ENCODE measurements at places on chromosomes 6 and 20. TPM values are rescaled to one million over a fixed set of nuclear protein-coding genes. Genes with fewer than 3 reads are reported as not detected.

- H3K27ac ChIP-seq = no peak overlapping the region
- no peaks in the 10 kb centered on the region for H3K4me1 ChIP-seq
- H3K36me3 ChIP-seq = no peaks in the 10 kb centered on the region
- no peak for DNase-seq
- H3K27me3 ChIP-seq = no peaks in the 10 kb centered on the region
These were observed 33.9 kb upstream of the FBXO30 start for GRCh38 chr6:145848541-145848940.

Gene CYP39A1
- not detected for total RNA-seq

GRCh38 chr6:75493400-75494064 lies at the start of gene FILIP1:
FILIP1 (minus strand) TSS chr6:75493800; CDS start chr6:75414972, 78,828 bp downstream.
- no peak within 1 kb of the TSS for H3K27ac ChIP-seq
- H3K36me3 ChIP-seq = no peaks in the 10 kb centered on the region
- no peaks in the 10 kb centered on the region for H3K4me1 ChIP-seq
- H3K27me3 ChIP-seq = peaks cover 3% of the 10 kb centered on the region
- H3K4me3 ChIP-seq = no peak within 1 kb of the TSS
- no peak for DNase-seq

Gene HAO1
- not detected for total RNA-seq

Gene HLA-DQA1
- not detected for total RNA-seq

Gene PRSS35
- not detected for total RNA-seq

DNA sequence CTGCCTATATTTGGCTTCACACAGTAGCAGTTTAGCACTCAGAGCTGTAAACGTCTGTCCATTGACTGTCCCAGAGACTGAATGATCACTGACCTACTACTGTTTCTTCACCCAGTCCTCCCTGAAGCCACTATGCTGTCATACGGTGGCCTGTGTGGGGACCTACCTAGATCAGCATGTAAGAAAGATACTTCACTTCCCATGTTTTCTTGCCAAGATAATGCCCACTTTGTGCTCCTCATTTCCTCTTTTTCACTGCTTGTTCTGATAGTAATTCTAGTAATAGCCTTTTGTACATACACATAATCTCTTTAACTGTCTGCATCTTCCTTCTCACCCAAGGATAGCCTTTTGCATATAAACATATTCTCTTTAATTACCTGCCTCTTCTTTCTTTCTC lies 109.9 kb upstream of the TIAM2 start:
- no peak overlapping the region for H3K4me3 ChIP-seq
- no peaks in the 10 kb centered on the region for H3K4me1 ChIP-seq
- DNase-seq = no peak
- no peaks in the 10 kb centered on the region for H3K27me3 ChIP-seq
- H3K36me3 ChIP-seq = no peaks in the 10 kb centered on the region
- no peak overlapping the region for H3K27ac ChIP-seq

DNA sequence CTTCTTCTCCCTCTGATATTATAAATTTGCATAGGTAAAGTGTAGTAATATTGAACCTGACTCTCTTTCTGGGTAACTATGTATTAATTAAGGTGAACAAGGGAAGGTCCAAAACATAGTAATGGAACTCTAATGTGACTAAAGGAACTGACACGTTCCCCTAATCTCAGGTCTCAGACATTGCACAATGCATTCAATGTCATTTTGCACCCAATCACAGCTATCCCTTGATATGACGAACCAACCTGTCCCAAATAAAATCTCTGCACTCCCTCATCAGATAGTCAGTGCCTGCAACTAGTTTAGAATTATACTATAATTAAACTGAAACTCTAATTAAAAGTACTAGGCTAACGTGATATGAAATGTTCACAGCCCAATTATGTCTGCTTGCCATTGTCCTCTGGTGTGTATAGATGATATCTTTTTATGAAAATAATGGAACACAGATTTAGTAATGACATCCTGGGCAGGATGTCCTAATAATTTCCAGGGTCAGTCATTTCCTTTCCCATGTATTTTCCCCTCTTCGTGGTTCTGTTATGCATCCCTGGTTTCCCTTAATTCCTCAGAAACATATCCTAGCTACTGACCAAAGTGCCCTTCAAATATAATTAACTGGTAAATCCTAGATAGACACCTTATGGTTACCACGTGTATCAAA lies 36.8 kb downstream of the PTPRK start:
- H3K27ac ChIP-seq = no peak overlapping the region
- no peaks in the 10 kb centered on the region for H3K27me3 ChIP-seq
- H3K4me1 ChIP-seq = peaks cover 51% of the 10 kb centered on the region
- no peak overlapping the region for H3K4me3 ChIP-seq
- DNase-seq = no peak

GRCh38 chr20:63555661-63556381 lies 1.9 kb downstream of the FNDC11 start:
- peaks cover 26% of the 10 kb centered on the region for H3K27me3 ChIP-seq
- H3K4me3 ChIP-seq = no peak overlapping the region
- no peaks in the 10 kb centered on the region for H3K36me3 ChIP-seq
- peaks cover 34% of the 10 kb centered on the region for H3K4me1 ChIP-seq
- H3K27ac ChIP-seq = no peak overlapping the region
